Fibroblast of skin of left biceps (primary cell): ENCODE measurements at places on chromosomes 12 and 14.

DNA sequence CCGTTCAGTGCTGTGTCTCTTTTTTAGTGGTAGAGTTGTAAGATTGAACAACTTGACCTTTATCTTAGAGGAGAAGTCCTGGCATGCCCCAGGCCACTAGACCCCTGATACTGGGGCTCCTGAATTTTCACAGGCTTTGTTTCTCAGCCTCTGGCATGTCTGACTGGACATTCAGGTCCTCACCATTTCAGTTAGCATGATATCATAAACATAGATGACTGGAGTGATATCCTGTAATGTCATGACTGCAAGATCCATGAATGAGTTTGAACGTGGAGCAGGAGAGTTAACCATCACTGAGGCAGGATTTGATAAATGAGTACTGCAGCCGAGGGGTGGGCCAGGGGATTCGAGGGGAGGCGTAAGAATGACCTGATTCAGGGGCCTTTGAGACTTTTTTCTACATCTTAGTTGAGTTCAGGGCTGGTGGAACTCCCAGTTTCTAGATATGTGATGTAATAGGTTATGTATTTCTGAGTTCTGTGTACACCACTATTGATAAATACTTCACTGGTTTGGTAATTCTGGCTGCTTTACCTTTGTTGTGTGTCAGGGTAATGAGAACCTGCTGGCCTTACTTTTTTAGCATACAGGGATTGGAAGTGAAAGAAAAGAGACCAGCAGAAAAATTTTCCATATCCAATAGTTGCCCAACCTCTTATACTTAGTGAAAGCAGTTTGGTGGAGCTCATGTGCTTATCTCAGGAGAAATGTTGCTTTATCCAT lies 217.0 kb downstream of the SYNE2 start:
- no peak for DNase-seq

DNA sequence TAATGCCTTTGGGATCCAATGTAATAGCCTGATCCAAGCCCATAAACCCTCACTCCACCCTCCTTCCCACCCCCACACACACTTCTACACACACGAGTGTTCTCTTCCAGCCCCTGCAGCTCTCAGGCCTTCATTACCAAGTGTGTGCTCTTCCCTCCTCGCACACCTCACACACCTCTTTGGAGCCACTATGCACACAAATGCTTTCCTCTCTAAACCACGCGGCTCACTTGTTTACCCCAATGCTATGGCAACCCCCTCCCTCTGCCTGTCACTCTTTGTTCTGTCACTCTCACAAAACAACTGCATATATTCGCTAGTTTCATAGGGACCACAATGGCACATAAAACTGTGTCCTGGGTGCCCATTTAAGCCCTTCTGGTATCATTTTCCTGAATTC lies 35.1 kb downstream of the PPP2R5E start:
- no peak for DNase-seq

DNA sequence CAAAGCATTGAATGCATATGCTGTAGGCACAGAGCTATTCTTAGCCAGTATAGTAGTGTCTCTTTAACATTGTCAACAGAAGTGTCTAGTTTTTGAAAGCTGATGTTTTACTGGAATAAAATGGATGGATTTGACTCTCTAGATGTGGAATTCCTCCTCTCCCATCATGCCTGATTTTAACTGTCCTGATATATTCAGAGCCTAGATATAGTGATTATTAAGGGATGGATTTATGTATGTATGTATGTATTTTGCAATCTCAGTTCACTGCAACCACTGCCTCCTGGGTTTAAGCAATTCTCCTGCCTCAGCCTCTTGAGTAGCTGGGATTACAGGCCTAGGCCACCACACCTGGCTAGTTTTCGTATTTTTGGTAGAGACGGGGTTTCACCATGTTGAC lies 144.8 kb upstream of the NAV3 start:
- DNase-seq, result peak; percentile 50

DNA sequence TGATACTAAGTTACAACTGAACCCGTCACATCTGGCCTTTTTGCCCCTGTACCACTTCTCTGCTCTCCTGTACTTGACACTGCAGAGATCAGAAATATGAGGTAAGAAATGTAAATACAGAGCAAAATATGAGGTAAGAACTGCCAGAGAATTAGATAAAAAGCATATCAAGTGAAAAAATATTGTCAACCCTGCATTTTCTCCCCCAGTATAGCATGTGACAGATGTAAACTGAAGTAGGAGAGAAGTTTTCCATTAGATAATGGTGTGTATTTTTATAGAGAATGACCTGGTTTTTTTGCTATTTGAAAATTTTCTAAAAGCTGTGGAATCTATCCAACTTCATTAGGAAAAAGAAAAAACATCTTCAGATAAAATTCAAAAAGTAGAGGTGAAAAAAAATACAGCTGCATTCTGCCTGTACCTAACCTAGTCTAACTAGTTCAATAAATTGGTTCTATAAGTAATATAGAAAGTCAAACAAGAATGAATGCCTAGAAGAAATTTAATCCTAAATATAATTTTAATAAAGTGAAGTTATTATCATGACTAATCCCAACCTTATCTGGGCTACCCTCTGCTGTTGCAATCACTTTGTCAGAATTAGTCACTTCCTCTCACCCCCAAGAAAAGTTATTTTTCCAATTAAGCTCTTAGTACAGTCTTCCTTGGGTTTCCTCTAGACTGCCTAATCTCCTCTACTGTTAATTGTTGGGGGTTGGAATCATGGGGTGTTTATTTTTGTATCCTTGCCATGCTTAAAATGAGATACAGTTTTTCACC lies 210.0 kb downstream of the RASSF9 start:
- DNase-seq, result peak; percentile 41

DNA sequence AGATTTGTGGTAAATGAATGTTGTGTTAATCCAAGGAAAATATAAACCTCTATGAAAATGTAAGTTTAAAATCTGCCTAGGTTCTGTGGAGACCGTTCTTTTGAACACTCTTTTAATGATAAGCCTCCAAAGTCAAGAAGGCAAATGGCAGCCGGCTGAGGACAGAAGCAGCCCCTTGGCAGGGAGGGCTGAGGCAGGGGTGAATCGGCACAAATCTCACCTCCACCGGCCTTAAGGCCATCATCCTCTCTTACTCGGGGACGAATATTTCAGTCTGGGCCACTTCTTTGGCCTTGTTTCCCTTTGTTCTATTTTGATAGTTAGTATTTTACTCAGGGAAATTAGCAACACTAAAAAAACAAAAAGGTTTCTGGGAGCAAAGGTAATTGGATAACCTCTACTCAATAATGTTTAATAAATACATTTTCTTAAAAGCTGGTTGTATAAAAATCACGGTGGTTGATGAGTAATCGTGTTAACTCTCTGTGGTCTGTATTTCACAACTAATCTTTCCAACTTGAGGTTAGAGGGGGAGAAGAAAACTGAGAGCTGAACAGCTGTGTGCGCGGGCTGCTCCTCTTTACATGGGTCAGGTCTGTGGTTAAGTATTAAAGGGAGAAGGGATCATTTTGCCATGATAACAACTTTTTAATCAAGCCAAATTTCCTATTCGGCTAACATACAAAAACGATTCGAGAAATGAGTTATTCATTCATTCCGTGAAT lies 18.6 kb downstream of the LGMN start:
- peak; percentile 71 for DNase-seq

GRCh38 chr12:6167327-6168280 lies 32.6 kb upstream of the CD9 start:
- peak; percentile 57 for DNase-seq

- no peak for DNase-seq
These were observed 72.3 kb downstream of the METTL25 start for GRCh38 chr12:82430541-82431145.

DNA sequence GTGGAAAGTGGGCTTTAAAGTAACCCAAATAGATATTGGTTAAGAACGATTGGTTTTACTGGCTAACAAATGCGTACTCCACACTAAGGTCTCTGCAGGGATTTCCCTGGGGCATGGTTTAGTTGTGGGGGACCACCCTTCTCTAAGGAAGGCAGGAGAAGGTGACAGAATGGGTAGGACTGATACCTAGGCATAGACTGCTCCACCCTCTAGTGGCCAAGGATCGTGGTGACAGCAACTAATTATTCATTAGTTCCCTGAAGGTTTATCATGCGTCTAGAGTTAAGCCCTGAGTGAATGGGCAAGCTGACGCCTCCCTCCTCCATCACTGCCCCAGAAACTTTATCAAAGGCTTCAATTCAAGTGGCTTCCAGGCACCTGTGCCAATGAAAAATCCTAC lies 9.1 kb downstream of the FAM181A start:
- DNase-seq, result no peak

DNA sequence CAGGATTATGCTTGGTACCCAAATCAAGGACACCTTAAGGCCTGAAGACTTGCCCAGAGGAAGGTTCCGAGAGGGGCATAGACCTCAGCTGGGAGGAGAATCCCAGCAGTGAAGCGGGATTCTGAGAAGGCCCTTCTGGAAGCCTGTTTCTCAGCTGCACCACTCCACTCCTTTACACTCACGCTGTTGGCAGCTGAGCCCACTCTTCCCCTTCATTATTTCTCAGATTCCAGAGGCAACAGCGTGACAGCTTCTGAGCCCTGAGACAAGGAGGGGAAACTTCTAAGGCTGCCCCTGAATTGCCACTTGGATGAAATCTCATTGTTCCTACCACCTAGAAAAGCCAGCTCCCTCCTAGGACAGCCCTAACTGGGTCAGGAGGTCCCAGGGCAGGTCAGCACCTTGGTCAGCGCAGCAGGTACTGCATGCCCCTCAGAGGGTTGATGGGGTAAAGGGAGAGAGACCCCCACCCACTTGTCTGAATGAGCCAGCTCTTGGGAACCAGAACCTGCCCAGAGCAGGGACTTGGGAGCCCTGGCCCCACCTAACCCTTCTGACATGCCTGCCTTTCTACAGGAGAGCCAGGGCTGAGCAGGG lies 53.9 kb downstream of the ISCA2 start:
- DNase-seq, result no peak

DNA sequence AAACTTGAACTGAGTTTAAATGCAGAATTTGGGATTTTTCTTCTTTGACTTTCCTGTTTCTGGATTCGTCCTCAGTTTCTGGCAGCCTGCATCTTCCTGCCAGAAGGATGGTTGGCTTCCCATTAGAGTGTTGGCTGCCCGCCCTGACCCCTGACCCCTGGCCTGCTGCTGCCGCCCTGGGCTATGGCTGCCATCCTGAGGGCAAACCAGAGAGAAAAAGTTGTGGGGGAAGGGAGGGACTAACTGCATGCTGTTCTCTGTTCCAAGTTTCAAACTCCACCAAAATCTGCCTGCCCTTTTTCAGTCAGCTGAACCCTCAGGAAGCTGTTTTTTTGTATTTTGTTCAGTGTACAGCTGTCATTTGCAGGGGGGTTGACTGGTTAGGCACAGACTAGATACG lies 48.4 kb downstream of the FNTB start:
- DNase-seq, result no peak

- DNase-seq, result no peak
These were observed 200.3 kb downstream of the KTN1 start for GRCh38 chr14:55780156-55780946.

DNA sequence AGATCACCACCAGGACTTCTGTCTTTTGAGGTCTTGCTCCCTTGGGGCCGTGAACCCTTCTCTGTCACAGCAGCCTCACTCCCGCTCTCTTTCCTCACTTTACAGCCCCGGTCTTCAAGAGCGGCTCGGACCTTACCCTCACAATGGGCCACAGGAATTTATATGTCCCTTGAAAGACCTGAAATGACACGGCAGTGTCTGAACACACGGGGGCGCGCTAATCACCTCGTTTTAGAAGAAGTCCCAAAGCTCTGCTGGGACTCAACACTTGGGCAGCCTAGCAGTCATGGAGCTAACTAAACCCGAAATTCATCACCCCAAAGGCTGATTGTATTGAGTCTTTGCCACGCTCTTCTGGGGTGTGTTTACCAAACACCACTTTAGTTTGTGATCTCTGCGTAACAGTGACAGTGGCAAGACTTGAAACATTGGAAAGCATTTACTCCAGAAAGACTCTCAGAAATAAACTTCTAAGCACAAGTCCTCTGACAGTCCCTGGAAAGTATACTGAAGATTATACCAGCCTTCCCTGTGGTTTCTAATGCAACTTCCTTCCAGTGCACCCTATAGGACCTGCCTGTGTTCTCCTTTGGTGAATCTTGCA lies 29.0 kb downstream of the SERPINA11 start:
- DNase-seq, result peak; percentile 13

- DNase-seq, result no peak
These were observed 105.0 kb downstream of the SNAPC1 start for GRCh38 chr14:61866932-61867920.

- DNase-seq, result no peak
These were observed 17.0 kb downstream of the TBX3 start for GRCh38 chr12:114666746-114667668.
